Activated naive CD4-positive, alpha-beta T cell treated with anti-CD3 and anti-CD28 coated beads, Interleukin-2, amount 50 U/mL, for 16 hours (primary cell): ENCODE measurements at places on chromosomes 1 and 21.

GRCh38 chr1:181406989-181407388 is 76.3 kb upstream of the CACNA1E start:
- no peak for DNase-seq

DNA sequence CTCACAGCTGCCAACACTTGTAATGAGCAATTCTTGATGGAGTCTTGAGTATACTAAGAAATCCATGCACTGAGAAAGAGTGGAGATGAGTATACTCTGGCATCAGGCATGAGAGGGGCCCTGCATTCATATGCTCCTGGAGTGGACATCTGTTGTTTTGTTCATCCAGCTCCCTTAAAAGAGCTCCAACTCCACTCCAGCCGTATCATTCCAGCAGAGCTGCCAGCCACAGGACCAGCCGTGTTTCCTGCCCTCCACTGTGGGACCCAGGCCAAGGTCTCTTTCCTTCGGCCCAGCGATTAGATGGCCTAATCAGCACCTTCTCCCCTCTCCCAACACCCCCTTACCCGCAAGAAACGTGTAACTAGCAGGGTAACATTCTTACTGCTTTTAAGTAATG is 144.5 kb downstream of the OMA1 start:
- DNase-seq = no peak

- no peak for DNase-seq
Observed at GRCh38 chr1:108617008-108617723, 43.7 kb downstream of the HENMT1 start.

GRCh38 chr1:225422031-225422605 is 5.7 kb downstream of the LBR start:
- no peak for DNase-seq

- DNase-seq = no peak
Observed at GRCh38 chr21:34636961-34637360, 22.0 kb upstream of the RCAN1 start.
